ENCODE measurements at places on chromosomes 7 and 10.
A peak's percentile ranks its signal among the peaks of the same experiment; 100 is the strongest.

- DNase-seq, result peak; percentile 22
Observed at GRCh38 chr10:23095966-23096801, 805 bp downstream of the MSRB2 start.

DNA sequence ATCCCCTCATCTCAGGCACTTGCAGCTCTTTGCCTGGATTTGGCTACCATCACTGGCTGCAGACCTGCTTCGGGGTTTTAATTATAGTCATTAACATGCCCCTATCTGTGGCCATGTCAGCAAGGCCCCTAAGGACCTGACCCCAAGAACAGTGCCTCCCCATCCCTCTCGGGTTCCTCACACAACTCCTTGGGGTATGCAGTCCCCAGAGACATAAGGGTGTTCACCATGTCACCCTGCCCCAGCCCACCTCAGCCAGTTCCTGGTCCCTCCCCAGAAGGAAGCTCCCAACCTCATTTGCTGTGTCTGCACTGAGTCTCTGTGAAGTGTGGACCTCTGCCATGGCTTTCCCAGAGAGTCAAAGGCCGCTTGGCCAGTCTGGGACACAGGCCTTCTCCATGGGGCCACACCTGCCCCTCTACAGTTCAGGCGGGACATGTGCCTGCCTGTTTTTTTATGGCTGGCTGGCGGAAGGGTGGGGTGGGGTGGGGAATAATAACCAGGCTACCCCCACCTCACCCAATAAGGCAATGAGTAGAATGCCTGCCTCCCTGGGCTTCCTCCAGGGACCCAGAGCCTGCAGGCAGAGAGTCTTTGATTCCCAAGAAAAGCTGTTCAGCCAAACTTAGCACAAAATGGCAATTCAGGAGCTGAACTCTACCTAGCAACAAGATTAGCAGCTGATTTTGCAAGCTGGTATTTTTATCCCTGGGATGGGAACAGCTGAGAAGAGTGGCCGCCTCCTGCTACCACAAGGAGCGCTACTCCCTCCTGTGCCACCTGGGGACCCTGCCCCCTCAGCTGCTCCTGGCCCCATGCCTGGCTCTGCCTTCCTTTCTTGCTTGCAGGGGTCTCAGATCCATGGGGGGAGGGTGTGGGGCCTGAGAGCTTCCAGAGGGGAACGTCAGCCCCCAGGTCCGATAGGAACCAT lies 23.7 kb upstream of the CAMK2B start:
- DNase-seq, result no peak

DNA sequence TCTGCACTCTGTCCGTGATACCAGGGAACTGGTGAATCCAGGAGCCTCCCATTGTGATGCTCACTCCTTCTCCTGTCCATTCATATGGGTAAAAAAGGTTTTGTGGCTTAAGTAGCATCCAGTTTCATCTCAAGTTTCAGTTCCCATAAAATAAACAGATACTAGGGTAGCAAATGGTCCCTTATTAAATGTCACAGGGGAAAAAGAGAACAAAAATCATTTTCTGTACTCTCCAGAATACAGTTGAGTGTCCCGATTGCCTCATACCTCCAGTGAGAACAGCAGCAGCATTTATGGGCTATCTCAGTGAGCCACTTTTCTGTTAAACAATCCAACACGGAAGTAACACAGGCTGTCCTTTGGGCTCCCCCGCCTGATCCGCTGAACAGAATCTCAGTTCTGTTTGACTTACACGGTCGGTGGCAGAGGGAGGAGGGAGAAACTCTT lies 179.6 kb downstream of the CELF2 start:
- DNase-seq, result no peak

DNA sequence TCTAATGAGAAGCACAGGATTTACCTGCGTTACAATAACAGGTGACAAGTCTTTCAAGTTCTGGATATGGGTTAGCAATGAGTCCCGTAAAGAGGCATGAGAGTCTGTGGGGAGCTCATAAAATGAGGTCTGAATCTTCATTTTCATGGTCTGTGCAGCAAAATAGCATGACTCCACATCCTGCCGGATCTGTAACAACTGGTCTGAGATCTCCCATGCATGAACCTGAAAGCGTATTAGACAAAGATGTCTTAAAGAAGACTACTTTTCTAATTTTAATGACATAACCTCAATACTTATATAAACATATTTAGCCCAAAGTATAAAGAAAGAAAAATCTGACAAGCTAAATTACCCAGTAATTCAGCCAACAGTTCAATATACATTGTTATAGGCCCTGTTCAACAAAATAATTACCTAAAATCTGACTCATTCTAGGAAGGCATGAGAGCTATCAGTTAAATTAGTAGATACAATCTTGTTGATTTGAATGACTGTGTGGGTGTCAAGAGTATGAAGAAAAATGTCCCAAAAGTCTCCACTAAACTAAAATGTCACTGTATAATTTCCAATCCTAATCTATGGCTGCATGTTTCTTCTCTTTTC lies 36.9 kb downstream of the TNPO3 start:
- DNase-seq, result no peak

GRCh38 chr7:156096771-156097538 lies 284.7 kb upstream of the SHH start:
- DNase-seq, result no peak
